ENCODE measurements at places on chromosomes 12 and 14.

GRCh38 chr12:110765111-110765510 lies 22.4 kb upstream of the PPP1CC start:
- DNase-seq = no peak

- no peak for DNase-seq
Observed at GRCh38 chr12:23662966-23663365, 286.5 kb downstream of the SOX5 start.

GRCh38 chr12:124094733-124095132 lies 121.7 kb downstream of the ZNF664 start:
- no peak for DNase-seq

DNA sequence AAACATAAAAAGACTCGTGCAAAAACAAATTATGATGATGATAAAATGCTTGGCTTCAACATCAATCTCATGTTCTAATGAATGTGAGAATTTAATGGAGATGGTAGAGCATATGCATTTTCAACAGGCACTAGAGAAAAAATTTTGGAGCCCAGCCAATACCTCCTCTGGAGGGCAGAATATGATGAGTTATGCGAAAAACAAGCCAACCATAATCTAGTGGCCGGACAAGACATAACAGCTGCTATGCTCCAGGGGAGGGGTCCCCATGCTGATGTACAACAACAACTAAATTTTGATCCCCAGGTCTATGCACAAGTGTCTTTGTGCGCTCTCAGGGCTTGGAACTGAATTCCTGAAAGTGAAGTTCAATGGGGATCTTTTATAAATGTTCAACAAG lies 1197.5 kb downstream of the LRFN5 start:
- DNase-seq = no peak

GRCh38 chr12:40689576-40689975 lies 2.7 kb upstream of the CNTN1 start:
- no peak for DNase-seq

DNA sequence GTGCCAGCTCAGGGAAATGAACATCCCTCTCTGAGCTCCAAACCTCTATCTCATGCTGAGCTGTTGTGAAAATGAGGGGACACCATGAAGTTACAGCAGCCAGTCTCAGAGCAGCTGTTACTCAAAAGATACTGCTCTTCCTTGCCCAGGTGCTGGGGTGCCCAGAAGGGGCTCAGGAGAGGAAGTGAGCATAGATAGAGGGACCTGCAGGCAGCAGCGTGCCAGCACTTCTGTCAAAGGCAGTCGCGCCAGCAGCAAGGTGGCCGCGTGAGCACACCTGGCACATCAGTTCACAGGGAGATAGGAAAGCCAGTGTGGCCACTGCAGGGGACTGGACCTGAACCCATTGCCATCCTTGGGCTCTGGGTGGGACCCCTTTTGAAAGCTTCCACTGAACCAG lies 27.8 kb downstream of the C14orf132 start:
- no peak for DNase-seq

DNA sequence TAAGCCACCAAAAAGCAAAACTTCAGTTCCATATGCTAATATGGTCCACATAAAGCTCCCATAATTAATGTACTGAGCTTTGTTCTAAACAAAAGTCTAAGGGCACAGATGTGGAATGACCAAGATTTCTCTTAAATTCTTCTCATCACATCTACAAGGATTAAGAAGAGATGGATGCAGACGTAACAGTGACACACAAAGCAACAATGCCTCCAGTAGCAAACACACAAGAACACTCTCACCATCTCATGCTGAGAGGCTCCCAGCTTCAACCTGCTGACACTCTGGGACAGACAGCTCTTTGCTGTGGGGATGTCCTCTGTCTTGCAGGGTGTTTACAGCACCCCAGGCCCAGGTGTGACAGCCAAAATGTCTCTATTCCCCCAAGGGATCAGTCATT lies 48.2 kb downstream of the SETD3 start:
- no peak for DNase-seq

DNA sequence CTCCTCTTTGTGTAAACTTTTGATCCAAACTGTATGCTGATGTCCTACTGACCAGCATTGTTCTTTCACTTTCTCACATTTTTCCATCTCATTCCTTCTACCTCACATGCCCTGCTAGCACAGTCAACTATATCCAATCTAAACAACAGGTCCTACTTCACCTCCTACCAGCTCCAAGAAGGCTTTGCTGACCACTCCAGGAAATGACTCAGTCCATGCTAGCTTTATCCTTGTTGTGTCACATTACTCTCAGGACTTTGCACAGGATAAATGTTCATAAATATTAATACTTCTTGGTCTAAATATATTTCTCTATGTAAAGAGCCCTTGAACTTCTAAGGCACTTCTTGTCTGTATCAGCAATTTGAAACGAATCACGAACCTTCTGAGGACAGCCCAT lies 64.9 kb upstream of the PCED1B start:
- DNase-seq = no peak

DNA sequence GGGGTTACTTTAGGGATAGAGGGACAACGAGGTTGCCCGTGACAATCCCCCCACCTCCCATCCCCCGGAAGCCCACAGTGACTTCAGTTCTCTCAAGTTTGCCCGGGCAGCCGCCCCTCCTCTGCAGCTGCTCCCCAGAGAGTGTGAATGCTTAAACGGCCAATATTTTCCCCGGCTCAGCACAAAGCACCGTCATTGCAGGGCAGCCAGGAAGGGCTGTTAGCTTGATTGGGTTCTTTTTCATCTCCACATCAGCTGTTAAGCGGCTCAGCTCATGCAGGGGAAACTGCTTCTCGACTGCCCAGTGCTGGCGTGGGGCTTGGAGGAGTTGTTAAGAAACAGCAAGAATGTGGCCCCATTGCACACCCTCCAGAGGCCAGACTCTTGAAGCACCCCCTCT lies 120.5 kb upstream of the NCOR2 start:
- DNase-seq = no peak

DNA sequence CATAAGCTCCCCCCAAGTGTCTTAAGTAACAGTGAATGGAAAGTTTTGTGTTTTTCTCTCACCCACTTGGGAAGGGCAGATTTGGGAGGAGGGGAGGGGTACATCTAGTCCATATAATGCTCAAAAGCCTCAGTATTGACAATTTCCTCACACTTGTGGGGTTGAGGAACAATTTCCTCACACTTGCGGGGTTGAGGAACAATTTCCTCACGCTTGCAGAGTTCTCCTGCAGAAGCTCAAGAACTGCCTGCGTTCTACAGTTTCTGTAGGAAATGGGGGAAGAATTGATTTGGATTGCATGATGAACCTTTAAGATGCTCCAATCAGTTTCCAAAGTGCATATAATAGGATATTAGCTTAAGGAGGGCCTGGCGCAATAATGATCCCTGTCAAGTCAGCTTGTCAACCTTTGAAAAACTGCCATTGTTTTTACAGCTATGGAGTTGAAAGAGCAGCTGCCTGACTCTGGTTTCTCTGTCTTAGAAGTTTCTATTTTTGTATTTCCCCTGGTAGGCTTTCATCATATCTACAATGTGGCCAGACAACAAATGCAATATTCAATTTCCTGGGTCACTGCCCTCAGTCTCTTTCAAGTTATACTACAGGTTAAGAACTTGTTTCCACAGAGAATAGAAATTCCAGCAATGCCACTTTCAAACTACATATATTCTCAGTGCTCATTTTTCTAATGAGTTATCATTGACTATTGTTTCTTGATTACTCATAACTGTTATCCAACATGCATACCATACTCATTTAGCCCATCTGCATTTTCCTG lies 66.5 kb downstream of the PLEKHG7 start:
- DNase-seq = no peak

- DNase-seq = no peak
Observed at GRCh38 chr12:16552301-16552700, 53.7 kb downstream of the LMO3 start.

Measured in activated T-helper 1 cell treated with anti-CD3 and anti-CD28 coated beads, Interleukin-2, amount 50 U/mL, for 16 hours (primary cell).